ENCODE measurements at places on chromosomes 1 and 21. TPM values are rescaled to one million over a fixed set of nuclear protein-coding genes. Genes with fewer than 3 reads are reported as not detected.

DNA sequence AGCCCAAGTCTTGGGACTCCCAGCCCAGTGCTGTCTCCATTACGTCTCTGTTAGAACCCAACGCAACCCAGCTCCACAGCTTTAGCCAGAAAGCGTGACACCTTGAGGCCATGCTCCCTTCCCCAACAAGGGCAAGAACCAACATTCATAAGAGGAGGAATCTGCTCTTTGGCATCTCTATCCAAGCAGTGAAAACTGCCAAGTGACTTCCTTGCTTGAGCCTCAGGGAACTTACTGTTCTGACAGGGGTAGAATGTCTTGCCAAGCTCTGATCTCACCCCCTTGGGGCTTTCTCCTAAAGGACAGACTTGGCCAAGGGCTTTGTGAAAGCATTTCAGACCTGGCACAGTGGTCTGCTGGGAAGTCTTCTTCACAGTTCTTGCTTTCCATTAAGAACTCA is 56.6 kb downstream of the SYT6 start:
- DNase-seq = no peak
- no peaks in the 10 kb centered on the region for H3K27me3 ChIP-seq
- no peak overlapping the region for H3K4me3 ChIP-seq
- no peak overlapping the region for H3K27ac ChIP-seq

- no peak overlapping the region for H3K4me3 ChIP-seq
- H3K27me3 ChIP-seq = no peaks in the 10 kb centered on the region
- no peaks in the 10 kb centered on the region for H3K36me3 ChIP-seq
- H3K27ac ChIP-seq = no peak overlapping the region
- no peak for DNase-seq
- peaks cover 16% of the 10 kb centered on the region for H3K4me1 ChIP-seq
Measured at GRCh38 chr1:1922956-1923833, 4.1 kb upstream of the TMEM52 start.

DNA sequence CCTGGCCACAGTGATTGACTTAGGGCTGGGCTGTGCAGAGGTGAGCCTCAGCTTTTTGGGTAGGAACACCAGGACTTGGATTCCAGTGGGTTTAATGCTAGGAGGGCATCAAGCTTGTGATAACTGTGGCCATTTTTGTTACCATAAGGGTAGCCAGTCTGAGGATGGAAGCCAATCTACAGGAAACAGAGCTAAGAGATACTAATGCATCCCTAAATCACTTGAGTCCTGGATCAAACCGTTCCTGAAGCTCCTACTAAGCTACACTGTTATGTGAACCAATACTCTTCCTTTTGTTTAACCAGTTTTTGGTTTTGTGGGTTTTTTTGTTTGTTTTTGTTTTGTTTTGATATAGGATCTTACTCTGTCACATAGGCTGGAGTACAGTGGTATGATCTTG is 12.2 kb downstream of the KIAA2013 start:
- H3K27ac ChIP-seq = peak overlapping the region; percentile 29
- peaks cover 13% of the 10 kb centered on the region for H3K36me3 ChIP-seq
- peaks cover 23% of the 10 kb centered on the region for H3K4me1 ChIP-seq
- no peaks in the 10 kb centered on the region for H3K27me3 ChIP-seq
- H3K4me3 ChIP-seq = no peak overlapping the region

DNA sequence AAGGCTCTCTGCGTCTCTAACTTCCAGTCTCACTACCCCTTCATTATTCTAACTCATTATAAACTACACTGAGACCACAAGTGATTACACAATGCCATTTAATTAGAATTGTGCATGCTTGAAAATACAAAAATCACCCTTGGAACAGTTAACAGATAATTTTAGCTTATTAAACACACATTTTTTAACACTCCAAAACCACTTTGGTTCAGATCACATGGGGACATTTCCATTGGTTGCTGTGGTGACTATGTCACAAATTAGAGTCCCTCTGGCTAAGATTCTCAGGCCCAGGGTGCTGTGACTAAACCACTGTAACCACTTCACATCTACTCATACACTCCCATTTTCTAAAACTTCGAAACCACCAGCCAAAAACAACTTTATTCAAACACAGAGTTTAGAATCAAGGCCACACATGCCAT is 43.0 kb downstream of the JAK1 start:
- H3K4me1 ChIP-seq = peaks cover 72% of the 10 kb centered on the region
- no peak for DNase-seq
- H3K27me3 ChIP-seq = no peaks in the 10 kb centered on the region
- no peak overlapping the region for H3K27ac ChIP-seq
- no peaks in the 10 kb centered on the region for H3K36me3 ChIP-seq

- H3K27me3 ChIP-seq = no peaks in the 10 kb centered on the region
- DNase-seq = no peak
- peak overlapping the region; percentile 84 for H3K27ac ChIP-seq
- H3K36me3 ChIP-seq = no peaks in the 10 kb centered on the region
- H3K4me3 ChIP-seq = no peak overlapping the region
Measured at GRCh38 chr1:203274603-203275381, 30.5 kb upstream of the BTG2 start.

- peaks cover 17% of the 10 kb centered on the region for H3K4me1 ChIP-seq
- H3K27me3 ChIP-seq = no peaks in the 10 kb centered on the region
- no peak for DNase-seq
- H3K4me3 ChIP-seq = no peak overlapping the region
- H3K36me3 ChIP-seq = no peaks in the 10 kb centered on the region
Measured at GRCh38 chr21:44569861-44570517, 3.5 kb upstream of the KRTAP10-4 start.

DNA sequence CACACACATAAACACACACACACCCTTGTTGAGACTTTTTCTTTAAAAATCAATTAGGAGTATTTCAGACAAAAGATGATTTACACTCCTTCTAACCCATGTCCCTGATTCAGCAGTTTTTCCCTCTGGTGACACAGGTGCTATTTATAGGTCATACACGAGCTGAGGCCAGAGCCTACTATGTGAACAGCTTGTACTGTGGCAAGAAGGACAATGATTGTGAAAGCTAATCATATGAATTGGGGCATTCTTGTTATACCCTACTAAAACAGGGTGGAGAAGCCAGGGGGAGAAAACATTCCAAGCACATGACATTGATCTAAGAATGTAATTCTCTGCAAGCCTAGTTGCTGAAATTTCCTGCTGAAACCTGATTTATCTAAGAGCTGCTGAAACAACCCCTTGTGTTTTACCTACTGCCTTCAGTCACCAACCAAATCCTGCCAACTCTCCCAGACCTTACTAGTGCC is 60.3 kb downstream of the XCL1 start:
- H3K27me3 ChIP-seq = no peaks in the 10 kb centered on the region
- H3K4me1 ChIP-seq = peaks cover 19% of the 10 kb centered on the region
- peak overlapping the region; percentile 14 for H3K27ac ChIP-seq
- no peaks in the 10 kb centered on the region for H3K36me3 ChIP-seq

G0S2 gene
- total RNA-seq = 11.0 TPM

MPZ gene
- total RNA-seq = 15.1 TPM

OR2L2 gene
- total RNA-seq = not detected

LCE3D gene
- total RNA-seq = not detected

NHLH1 gene
- total RNA-seq = not detected

All from stomach (tissue), 19 donors.